Stimulated activated CD4-positive, alpha-beta T cell treated with anti-CD3 and anti-CD28 coated beads, Interleukin-1b, Interleukin-23, amount 100 ng/mL, for 1 hour (primary cell): ENCODE measurements at places on chromosomes 2 and 18.

DNA sequence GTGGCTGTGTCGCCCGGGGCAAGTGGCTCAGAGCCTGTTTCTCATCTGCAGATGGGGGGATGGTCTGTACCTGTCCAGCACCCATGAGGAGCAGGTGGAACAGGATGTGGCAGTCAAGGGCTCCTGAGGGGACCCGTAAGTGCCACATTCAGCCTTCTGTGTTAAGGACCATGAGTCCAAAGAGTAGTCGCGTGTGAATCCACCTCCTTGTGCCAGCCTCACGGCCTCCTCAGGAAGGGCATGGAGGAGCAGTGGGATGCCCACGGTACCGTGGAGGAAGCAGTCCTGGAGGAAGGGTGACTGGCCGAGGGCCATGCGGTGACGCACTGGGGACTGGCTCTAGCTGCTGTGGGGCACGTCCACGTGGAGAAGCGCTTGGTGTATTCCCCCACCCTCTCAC lies 61.1 kb downstream of the ODC1 start:
- no peak for DNase-seq

- no peak for DNase-seq
Observed at GRCh38 chr2:239715202-239715601, 309.9 kb downstream of the NDUFA10 start.

DNA sequence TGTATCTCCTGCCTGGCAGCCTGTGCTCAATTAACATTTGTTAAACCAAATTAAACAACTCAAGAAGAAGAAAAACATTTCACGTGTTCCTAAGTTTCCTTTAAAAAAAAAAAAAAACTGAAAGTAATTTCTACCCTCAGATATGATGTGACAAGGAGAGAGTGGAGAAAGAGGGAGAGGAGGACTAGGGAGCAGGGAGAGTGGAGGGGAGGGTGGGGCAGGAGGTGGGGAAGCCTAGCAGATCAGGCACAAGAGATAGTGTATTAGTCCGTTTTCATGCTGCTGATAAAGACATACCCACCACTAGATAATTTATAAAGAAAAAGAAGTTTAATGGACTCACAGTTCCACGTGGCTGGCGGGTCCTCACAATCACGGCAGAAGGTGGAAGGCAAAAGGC lies 46.4 kb downstream of the CYP1B1 start:
- DNase-seq = no peak

DNA sequence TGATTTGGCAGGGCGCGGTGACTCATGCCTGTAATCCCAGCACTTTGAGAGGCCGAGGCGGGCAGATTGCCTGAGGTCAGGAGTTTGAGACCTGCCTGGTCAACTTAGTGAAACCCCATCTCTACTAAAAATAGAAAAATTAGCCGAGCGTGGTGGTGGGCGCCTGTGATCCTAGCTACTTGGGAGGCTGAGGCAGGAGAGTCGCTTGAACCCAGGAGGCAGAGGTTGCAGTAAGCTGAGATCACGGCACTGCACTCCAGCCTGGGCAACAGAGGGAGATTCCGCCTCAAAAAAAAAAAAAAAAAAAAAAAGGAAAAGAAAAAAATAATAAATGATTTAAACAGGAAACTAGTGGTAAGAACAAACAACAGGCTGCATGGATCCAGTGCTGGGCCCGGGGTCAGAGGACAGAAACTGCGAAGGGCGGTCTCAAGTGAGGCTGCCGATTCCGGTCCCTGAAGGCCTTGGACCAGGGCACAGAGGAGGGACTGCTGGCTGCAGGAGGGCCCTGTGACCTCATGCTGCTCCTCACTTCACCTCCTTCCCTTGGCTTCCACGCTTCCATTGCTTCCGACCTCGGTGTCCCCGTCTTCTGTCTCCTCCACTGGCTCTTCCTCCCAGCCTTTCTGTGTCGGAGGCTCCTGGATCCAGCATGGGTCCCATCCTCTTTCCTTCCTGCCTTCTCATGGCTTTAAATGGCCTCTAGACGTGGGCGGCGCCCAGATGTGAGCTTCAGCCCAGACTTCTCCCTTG lies 2.1 kb upstream of the GRHL1 start:
- no peak for DNase-seq

DNA sequence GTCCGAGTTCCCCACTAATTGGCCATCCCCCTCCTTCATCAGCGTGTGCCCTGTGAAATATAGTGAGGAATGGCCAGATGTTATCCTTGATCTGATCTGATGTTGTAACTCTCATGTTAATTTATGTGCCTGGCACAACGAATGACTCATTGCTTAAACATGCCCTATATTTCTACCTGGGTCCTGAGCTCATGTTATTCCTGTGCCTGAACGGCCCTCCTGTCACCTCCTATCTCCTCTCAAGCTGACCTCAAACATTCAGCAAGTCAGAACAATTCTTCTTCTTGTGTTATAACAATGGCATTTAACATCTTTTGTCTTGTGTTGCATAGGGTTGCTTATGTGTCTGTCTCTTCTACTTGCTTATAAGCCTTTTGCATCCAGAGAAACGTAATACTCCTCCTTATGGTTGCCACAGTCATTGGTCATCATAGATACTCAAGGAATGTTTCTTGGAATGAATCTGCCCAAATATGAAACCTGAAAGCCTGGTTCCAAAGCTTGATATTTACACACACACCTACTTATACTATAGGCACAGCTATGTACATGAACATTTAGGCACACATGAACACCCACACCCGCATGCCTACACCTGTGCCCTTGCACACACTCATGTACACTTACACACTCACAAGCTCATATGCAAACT lies 80.2 kb upstream of the PHLPP1 start:
- no peak for DNase-seq

- no peak for DNase-seq
Observed at GRCh38 chr2:168471163-168471475, 15.0 kb downstream of the CERS6 start.

DNA sequence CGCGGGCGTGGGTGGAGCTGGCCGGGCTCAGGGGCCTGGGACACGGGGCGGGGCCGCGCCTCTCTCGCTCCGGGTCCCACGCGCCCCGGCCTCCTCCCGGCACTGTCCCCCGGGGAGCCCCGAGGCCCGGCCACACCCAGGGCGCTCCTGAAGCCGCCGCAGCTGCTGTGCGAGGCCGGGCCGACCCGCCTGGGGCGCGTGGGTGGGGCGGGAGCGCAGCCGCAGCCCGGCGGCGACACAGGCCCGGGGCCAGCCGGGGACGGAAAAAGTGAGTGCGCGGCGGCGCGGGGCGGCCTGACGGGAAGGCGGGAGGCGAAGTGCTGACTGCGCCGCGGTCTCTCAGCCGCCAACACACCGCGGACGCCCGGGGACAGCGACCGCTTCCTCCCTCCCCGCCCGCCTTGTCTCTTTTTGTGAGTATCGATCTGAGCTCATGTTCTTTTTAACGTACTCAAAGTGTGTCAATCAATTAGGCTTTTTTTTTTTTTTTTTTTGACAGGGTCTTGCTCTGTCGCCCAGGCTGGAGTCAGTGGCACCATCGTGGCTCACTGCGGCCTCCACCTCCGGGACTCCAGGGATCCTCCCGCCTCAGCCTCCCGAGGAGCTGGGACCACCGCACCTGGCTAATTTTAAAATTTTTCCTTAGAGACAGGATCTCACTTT lies 14.5 kb downstream of the PDCD1 start:
- DNase-seq = peak; percentile 55
